EL (cell line): ENCODE measurements at places on chromosomes 2 and 18.

GRCh38 chr2:43138441-43138840, 88.0 kb downstream of the ZFP36L2 start:
- DNase-seq = no peak

DNA sequence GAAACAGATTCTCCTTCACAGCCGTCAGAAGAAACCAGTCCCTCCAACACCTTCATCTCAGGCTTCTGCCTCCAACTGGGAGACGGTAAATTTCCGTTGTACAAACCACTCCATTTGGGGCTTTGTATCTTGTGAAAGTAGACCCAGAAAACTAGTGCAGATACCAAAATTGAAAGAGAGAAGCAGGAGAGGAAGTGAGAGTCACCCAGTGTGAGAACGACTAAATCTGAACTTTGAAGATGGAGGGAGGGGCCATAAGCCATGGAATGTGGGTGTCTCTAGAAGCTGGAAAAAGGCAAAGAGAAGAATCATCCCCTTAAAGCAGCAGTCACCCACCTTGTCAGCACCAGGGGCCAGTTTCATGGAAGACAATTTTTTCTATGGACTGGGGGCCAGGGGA, 88.3 kb upstream of the LRATD1 start:
- DNase-seq = no peak

- DNase-seq = peak; percentile 89
Measured at GRCh38 chr2:195575879-195576401, 81.1 kb upstream of the SLC39A10 start.

DNA sequence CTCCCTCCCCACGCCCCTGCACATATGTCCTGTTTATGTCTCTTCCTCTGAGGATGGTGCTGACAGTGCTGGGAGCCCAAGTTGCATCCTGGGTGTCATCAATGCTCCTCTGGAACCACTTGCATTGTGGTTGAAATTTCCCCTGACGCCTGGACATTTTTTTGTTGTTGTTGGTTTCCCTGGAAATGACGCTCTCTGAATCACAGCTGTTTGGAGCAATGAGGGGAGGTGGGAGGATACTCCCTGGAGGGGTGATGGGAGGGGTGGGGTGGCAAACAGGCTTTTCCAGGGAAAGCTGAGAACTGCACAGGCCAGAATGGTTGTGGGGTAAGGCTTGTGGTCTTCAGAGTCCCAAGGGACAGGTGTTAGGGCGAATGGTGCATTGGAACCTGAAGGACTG, 29.6 kb downstream of the CELF4 start:
- no peak for DNase-seq

DNA sequence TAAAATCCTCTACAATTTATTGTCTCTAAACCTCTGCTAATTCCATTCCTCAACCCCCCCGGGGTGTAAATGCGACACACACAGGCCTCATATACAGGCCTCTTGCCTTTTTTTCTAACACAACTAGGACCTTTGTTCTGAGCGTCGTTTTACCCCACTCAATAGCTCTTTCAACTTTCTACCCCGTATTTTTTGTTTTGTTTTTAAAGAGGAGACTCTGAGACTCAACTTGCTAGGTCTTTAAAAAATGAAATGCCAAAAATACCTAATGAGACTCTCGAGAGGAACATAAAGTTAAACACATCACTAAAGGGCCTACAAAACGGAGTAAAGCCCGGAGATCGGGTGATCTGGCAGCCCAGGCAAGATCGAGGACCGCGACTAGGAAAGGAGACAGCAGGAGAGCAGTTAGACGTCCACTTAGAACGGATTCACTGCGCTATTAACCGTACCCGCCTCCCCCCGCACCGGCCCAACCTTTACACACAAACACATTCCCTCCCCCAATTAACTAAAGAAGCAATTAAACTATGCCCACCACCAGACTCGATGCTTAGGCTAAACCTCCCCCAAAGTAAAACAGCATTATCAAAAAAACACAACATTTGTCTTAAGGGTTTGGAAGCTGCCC, 1.7 kb downstream of the TRIP12 start:
- DNase-seq = peak; percentile 20

GRCh38 chr18:53375621-53376020, 848.8 kb downstream of the MBD2 start:
- DNase-seq = no peak

DNA sequence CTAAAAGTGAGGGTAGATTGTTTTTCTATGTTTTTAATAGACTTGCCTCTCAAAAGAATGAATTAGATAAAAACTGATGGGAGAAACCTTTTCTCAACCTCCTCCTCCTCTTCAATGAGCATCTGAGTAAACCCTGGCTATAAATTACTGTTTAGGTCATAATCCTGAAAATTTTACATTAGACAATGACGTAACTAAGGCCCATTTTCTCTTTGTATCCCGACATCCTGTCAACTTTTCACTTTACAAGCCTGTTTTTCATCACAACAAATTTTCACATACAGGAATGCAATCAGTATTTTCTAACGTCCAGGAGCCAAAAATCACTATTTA, 1.3 kb downstream of the SPIRE1 start:
- DNase-seq = peak; percentile 34
